NAMALWA (cell line): ENCODE measurements at places on chromosomes 5 and 9.

GRCh38 chr5:61588216-61588615 lies 256.2 kb downstream of the ZSWIM6 start:
- DNase-seq = no peak

DNA sequence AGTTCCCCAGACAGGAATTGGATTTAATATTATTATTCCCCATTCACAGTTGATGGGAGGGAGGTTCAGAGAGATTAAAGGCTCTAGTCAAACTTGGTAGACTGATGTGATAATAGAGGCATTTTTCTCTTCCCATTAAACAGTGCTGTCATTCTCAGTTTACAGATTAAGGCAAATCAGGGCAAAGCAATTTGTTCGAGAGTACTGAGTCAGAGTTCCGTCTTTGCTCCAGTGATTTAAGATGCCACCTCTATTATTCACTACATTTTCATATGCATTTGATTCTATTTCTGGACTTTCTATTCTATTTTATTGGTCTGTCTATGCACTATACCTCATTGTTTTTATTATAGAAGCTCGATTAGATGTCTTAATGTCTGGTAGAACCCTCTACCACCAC lies 201.0 kb upstream of the RAI14 start:
- DNase-seq = no peak

DNA sequence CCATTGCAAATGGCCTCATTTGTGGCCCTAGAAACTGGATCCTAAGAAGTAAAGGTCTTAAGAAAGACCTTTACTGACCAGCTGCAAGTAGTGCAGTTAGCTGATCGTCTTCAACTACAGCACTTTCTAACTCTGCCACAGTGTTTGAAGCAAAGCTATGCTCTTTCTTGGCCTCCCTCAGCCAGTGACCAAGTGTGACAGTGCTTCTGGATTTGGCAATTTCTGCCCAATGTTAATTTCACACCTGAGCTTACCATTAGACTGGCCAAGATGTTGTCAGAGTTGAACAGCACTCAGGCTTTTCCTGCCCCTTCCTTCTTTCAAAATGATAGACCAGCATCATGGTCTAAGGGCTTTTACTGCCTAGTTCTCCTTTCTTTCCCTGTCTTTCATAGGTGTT lies 36.1 kb downstream of the UHRF2 start:
- no peak for DNase-seq

DNA sequence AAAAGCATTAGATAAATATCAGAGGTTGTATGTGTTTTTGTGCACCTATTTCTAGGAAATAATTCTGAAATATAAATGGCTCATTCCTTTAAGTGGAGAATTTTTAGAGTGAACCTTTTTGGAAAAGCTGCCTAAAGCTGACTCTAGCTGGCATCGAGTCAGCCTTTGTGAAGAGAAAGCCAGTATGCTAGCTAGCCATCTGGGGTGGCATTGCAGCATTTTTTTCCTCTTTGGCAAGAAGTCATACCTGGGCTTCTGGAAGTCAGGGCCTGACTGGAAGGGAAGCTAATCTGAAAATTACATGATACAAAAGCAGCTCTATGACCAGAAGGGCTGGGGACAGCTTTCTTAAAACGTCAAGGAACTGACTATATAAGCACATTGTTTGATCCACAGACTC lies 19.7 kb downstream of the ANP32B start:
- DNase-seq = no peak

DNA sequence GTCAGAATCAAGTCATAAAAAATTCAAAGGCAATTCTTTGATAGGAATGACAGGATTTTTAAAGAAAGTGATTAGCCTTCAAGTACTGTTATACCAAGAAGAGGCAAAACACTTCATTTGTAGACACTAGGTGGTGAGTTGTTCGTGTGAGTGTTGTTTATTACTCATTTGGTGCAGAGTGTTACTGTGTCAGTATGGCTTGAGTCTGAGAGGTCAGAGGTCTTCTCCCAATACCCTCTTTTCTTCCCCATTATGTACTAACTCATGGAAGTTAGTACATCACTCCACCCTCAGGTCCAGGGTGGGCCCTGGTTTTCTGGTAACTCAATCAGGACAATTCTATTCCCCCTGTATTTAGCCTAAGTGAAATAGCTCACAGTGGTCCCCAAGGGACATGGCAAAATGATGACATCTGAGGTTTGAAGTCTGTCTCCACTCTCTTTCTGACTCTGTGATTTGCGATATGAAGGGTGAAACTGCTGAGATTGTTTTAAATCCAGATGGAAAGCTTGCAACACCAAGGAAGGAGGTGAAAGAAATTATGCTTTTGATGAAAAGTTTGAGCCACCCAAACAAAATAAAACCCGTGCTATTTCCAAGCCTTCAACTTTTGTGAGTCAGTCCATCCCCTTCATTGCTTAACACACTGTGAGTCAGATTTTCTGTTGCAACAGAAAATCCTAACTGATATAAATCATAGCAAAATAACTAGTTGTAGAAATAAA lies 56.8 kb downstream of the NUDT12 start:
- DNase-seq = no peak

GRCh38 chr5:24773261-24773660 lies 128.5 kb upstream of the CDH10 start:
- no peak for DNase-seq
